Substantia nigra (tissue), 51 donors: ENCODE measurements at places on chromosomes 13 and 19.
A peak's percentile ranks its signal among the peaks of the same experiment; 100 is the strongest.

GRCh38 chr13:56201834-56202233 lies 938.9 kb upstream of the PRR20A start:
- no peak for DNase-seq

DNA sequence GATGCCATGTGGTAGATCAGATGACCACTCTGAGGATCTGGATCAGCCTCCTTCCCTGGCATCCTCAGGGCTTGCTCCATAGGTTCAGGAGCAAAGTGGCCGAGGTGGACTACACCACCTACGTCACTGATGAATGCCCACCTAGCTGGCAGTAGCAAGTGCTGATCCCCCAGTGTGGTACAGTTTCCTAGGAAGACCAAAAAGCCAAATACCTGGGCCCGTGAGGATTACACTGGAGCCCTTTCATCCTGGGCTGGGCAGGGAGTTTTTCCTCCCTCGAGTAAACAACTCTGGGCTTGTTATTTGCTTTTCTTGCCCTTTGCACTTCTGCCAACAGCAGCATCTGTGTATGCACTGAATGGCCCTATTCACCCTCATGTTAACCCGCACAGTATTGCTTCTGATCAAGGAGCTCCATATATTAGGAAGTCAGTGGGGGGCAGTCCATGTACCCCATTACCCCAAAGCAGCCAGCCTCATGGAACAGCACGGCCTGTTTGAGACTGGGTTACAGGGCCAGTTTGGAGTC lies 3.3 kb upstream of the MYADM start:
- DNase-seq: peak; percentile 63

DNA sequence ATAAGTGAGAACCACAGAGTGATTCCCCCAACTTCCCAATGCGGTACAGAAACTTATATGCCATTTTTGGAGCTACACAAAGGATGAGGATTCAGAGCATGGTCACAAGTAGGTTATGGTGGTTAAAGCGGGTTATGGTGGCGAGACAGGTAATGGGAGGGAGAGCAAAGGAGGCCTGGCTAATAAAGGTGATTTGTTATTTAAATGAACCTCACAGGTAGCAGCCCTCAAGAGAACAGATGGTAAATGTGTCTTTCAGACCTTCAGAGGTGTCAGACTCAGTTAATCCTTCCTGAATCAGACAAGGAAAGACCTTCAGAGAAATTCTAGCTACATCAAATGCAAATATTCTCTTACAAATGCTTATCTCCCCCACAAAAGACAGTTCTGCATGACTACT lies 1971.4 kb downstream of the OLFM4 start:
- DNase-seq: no peak

GRCh38 chr19:9671655-9672054 lies 3.2 kb downstream of the ZNF562 start:
- no peak for DNase-seq

GRCh38 chr19:2478756-2479555 lies 3.0 kb downstream of the GADD45B start:
- DNase-seq: peak; percentile 47

DNA sequence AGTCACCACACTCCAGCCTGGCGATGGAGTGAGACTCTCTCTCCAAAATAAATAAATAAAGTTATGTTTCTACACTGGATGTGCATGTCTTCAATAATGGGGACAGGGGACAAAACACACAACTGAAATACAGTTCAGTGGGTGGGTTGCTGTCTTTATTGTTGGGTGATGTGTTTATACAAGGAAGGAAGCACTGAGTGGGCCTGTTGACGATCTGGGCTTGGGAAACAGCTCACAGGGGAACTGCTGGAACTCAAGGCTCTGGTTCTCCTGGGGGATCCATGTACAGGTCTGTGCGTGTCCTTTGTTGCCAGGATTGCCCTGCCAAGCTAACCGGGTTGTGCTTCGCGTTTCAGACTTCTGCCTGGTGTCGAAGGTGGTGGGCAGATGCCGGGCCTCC lies 18.9 kb downstream of the SPINT2 start:
- no peak for DNase-seq

DNA sequence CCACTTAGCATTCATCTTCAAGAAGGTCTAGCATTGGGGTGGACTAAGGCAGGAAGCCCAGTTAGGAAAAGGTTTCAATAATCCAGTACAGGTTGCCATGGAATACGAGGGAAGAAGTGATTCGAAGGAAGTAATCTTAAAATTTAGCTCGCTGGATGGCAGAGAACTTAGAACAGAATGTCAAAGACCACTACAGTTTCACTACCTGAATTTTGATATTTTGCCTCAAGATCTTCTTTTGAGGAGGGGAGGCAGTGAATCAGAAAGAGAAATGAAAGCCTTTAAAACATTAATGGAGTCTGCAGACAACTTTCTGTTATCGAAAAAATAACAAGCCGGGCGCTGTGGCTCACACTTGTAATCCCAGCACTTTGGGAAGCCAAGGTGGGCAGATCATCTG lies 7.0 kb upstream of the RAB8A start:
- no peak for DNase-seq

DNA sequence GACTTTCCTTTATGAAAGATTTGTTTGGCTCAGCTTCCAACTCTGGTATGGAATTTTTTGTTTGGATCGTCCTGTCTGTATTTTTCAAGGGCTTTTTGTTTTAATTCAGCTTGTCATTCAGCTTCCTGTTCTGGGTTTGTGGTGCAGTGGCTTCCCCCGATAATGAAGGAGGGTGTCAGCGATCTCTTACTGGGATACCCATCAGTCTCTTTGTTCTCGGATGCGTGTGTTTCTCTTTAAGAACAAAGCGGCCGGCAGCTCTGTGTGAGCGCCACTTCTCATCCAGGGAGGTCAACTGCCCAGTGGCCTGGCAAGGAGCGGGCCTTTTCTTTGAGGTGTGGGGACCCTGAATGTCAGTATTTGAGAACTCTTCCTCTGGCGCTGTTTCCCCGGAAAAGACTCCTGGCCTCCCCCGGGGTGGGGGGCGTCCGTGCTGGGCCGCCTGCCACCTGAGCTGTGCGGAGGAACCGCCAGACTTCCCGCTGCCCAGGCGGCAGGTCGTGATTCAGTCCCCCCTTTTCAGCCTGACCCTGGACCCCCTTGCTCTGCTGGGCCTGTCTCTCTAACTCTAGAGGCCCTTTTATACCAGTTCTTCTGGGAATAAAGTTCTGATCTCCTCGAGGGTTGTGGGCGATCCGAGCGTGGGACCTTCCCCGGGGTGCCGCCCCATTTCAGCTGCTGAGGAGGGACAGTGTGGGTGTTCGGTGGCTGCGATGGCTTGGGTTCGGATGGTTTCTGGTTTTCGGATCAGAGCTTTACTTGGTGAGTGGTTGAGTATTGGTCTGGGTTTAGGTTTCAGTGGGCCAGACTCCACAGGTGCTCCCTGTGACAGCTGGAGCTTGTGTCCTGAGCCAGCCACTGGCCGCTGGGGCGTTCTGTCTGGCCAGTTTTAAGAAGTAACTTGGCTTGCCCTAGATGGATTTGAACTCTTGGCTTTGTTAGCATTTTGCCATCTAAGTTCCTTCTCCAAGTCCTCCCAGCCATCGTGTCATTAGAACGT lies 3.4 kb downstream of the SF3A2 start:
- DNase-seq: no peak

GRCh38 chr19:11116507-11116906 lies 27.2 kb downstream of the LDLR start:
- DNase-seq: no peak

DNA sequence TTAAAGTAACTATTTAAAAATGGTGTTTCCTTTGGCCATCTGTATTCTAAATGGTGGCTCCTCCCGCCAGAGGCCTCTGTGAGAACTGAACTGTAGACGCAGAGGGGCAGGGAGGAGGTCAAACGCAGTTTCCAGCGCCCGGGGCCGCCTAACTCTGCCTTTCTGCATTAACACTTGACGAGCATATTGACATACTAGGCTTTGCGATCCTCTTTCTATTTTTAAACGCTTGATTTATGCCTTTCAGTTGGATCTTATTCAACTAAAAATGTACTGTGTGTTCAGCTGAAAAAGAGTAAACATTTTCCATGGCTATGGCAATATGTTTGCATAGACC lies 74.7 kb downstream of the SPACA7 start:
- DNase-seq: no peak

DNA sequence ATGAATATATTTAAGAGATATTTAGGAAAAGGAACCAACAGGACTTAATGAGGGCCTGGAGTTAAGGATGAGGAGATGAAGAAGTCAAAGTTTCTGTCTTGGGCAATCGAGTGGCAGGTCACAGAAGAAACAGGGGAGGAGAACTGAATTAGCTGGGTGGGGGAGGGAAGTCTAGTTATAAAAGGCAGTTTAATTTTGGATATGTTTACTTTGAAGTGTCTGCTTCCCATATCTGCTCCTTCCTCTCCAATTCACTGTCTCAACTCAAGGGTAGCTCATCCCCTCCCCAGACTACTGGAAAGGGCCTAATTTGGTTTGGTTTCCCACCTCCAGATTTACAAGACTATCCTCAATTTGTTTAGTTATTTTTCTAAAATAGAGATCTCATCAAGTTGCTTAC lies 195.9 kb downstream of the VWA8 start:
- DNase-seq: no peak

DNA sequence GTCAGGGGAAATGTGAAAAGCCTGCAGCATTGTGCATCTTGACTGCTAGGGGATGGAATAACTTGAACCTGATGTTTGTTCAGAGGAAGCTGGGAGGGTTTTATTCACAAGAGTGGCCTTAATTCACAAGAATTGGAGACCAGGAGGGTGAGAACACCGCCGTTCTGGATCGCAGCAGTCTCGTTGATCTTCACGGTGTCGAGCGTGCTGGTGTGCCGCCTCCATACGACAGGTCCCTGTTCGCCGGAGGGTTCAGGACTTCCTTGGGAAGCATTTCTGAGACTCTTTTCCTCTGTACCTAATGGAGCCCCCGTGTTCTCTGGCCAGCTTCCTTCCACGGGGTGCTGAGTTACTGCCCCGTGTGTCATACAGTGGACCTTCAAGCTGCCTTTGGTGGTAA lies 66.9 kb downstream of the ARHGEF7 start:
- no peak for DNase-seq

GRCh38 chr13:77310579-77311279 lies 16.2 kb downstream of the MYCBP2 start:
- no peak for DNase-seq

- DNase-seq: no peak
These were observed 5.6 kb downstream of the ZNF333 start for GRCh38 chr19:14695471-14695870.

DNA sequence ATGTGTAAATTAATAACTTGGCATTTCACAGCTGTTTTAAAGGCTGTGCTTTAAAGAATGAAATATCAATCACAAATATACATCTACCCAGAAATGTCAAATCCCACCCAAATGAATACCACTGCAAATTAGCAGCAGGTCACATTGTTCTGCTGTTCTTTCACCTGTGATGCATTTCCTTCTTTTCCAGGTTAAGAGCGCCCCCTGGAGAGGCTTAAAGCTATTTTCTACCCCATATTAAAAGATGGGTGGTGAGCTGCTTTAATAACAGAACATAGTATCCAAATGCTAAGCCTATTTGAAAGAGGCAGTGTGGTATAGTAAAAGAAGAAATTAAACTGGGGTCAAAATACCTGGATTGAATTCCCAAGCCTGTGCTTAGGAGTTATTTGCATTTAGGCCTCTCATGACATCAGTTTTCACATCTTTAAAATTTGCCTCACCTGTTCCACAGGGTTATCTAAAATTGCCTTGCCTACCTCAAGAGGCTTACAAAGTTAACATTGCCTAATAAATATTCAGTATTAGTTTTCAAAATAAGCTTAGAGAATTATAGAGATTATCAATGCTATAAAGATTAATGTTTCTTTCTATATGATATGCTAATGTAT lies 396.9 kb upstream of the SLITRK5 start:
- DNase-seq: peak; percentile 14

- DNase-seq: no peak
These were observed 55.5 kb downstream of the GNG7 start for GRCh38 chr19:2646866-2647535.

DNA sequence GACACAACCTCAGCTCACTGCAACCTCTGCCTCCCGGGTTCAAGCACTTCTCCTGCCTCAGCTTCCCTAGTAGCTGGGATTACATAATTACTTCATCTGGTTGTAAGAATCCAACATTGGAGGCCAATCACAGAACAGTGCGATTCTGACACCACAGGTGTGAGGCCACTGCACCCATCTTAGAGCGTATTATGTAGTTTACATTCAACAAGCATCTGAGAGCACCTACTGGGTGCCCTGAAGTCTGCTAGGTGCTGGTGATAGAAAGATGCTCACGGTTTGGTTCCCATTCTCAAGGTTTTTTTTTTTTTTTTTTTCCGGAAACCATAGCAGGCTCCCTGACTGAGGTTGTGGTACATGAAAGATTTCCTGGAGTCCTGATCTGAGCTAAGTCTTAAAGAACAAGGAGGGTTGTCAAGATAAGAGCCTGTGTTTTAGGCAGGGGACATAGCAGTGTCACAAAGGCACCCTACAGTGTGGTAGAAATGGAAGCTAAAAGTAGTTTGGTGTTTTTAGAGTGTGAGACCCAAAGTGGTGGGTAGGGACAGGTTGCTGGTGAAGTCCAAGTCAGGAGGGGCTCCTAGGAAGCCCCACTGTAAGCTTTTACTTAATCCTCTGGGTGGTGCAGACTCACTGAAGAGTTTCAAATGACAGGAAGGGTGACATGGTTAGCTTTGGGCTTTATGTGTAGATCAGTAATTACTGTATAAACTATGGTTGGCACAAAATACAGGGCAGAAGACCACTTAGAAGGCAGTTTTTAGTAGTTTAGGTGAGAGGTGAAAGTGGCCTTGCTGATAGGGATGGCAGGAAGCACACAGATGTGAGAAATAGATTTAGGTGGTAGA lies 15.2 kb downstream of the SAE1 start:
- DNase-seq: no peak

DNA sequence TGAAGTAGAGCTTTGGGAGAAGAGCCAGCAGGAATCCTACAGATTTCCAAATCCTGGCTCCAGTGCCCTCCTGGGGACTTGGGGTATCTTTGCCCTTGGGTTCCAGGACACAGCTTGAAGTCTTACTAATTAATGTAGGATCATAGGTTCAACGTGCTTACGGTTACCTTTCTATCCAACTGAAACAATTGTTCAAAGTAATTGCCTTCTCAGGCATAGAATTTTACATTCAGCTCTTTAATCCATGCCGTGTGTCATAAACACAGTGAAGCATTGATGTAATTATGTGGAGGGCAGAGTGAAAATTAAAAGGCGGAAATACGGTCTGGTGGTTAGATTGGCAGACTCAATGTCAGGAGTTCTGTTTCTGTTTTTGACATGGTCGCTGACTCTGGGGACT lies 170.4 kb downstream of the COG6 start:
- no peak for DNase-seq
